ENCODE measurements at places on chromosomes 5 and 9. TPM values are rescaled to one million over a fixed set of nuclear protein-coding genes. Genes with fewer than 3 reads are reported as not detected.

The MYMK gene
- not detected for polyA plus RNA-seq

The CD72 gene
- 12.3 TPM for polyA plus RNA-seq

The MEF2C gene
- 137 TPM for polyA plus RNA-seq

The TLX3 gene
- not detected for polyA plus RNA-seq

The GRK6 gene
- polyA plus RNA-seq, result 62.0 TPM

The TMEM215 gene
- polyA plus RNA-seq, result not detected

The IZUMO3 gene
- polyA plus RNA-seq, result not detected

The ZNF658 gene
- 2.3 TPM for polyA plus RNA-seq

The DBH gene
- 0.04 TPM for polyA plus RNA-seq

The ZNF300 gene
- 7.4 TPM for polyA plus RNA-seq

Data from cardiac muscle cell (in vitro differentiated cells and primary cell).